Karpas-422 (cell line): ENCODE measurements at places on chromosomes 1 and 21.

DNA sequence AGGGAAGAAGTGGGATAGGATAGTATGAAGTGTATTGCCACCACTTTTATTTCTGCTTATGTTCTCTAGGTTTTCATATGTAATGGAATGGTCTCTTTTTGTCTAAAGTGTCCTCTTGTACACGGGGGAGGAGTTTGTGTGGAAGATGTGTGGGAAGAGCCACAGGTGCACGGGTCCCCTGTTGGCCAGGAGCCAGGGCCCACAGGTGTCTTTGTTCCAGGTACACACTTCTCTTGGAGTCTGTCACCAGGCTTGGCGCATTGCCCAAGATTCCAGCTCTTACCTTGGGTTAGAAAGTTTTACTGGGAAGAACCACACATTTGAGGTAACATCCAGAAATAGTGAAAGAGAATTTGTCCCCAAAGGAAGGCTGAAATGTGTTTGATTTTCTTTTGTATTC lies 10.5 kb downstream of the TENT5C start:
- DNase-seq = no peak

DNA sequence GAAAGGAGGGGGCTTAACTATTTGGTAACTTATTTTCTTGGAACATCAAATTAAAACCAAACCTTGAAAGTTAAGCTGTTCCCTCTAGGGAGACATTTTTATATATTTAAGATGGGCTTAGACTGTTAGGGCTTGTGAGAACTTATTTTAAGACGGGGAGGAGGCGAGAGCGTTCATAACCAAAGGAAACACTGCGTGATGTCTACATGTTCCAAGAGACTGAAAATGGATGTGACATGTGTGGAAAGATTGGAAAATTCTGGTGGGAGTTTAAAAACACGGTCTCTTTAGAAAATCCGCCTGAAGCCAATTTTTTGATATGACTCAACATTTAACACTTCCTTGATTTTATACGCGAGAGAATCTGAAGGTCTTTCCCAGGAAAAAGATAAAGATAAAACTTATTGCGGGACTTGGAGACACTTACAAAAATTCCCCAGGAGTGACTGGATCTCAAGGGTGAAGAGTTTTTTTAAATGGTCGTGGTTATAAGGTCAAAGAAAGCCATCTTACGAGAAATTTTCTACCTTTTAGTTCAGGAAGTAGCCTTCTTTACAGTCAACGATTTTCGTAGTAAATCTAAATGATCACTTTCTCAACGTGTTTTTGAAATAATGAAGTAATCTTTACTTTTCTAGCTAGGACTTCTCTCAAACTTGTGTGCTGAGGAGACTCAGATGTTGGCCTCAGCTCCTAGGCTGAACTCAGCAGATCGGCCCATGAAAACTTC lies 828 bp downstream of the PNRC2 start:
- DNase-seq = peak; percentile 61

- peak; percentile 79 for DNase-seq
Measured at GRCh38 chr1:186404454-186405051, 28.9 kb downstream of the ODR4 start.

- DNase-seq = no peak
Measured at GRCh38 chr1:17538428-17539117, 925 bp upstream of the ARHGEF10L start.

DNA sequence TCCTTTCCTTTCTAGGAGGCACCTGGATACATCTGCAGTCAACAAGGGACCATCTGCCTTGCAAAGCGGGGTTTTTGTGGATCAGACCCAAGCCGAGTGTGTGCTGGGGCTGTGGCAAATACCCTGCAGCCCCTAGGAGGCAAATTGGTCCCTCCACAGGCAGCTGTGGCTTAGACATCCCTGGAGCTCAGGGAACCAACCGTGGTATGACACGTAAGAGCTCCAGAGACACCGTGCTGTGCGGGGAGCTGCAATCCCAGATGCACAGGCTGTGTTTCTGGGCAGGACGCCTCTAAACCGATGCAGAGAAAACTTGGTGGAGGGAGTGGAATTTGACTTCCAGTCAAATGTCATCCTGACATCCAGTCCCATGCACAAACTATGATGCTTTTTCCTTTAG lies 141.5 kb downstream of the KAZN start:
- no peak for DNase-seq

- DNase-seq = no peak
Measured at GRCh38 chr1:204181116-204181515, 15.0 kb upstream of the REN start.

- no peak for DNase-seq
Measured at GRCh38 chr1:152795686-152796085, 835 bp upstream of the LCE1D start.

DNA sequence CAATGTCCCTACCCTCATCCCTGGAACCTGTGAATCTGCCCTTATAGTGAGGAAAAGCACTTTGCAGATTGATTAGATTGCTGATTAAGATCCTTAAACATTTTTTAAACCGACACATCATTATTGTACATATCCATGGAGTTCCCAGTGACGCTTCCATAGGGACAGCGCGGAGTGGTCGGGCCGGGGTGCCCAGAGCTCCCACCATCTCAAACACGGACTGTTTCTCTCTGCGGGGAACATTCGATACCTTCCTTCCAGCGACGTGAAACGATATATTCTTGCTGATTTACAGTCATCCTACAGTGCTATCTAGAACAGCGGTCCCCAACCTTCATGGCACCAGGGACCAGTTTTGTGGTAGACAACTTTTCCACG lies 4.0 kb downstream of the KRTAP10-12 start:
- DNase-seq = no peak

- no peak for DNase-seq
Measured at GRCh38 chr1:55216096-55216495, 932 bp upstream of the USP24 start.

DNA sequence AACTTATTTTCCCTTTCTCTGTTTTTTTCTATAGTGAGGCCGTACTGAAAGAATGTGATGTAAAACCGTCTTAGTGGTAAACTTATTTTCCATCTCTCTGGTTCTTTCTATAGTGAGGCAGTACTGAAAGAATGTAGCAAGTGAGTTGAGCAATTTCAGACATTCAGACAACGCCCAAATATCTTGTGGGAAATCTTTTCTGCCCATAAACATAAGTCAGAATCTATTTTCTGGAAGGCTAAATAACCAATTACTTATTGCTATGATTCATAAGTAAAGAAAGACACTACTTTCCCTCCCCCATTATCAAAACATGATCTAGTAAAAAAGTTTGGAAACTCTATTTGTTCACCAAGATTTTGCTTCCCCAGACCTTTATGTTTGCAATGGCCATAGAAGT lies 18.8 kb upstream of the SCCPDH start:
- peak; percentile 16 for DNase-seq

DNA sequence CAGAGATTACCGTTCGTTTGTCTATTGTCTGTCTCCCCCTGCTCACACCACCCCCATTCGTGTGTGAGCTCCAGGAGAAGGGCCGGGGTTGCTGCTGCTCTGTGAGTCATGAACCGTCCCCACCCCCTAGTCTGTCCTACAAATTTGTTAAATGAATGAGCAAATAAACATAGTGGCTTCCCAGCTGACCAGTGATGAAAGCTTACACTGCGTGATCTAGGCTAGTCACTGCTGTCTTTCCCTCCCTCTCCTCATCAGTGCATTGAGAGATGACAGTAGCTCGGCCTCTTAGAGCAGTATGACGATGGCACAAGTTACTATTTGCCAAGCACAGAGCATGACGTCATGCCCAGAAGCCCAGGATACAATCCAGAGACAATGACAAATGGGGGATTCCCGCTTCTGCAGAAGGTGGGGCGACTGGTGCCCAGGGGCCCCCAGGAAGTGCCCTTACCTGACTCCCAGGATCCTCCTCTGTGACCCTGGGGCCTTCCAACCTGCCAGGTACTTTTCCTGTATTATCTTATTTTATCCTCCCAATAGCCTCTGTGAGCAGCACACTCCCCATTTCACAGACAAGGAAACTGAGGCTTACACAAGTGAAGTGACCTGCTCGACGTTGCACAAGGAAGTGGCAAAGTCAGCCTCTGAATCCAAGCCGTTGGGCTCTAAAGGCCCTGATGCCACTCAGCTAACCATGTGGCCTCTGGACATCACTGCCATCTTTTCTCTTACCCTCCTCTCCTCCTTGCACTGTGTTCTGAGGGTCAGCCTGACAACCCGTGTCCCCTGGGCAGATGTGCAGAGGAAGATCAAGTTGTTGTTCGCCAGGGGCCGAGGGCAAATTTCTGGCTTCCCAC lies 8.6 kb upstream of the EPHA2 start:
- no peak for DNase-seq

- DNase-seq = no peak
Measured at GRCh38 chr1:231982871-231983587, 356.4 kb downstream of the DISC1 start.

DNA sequence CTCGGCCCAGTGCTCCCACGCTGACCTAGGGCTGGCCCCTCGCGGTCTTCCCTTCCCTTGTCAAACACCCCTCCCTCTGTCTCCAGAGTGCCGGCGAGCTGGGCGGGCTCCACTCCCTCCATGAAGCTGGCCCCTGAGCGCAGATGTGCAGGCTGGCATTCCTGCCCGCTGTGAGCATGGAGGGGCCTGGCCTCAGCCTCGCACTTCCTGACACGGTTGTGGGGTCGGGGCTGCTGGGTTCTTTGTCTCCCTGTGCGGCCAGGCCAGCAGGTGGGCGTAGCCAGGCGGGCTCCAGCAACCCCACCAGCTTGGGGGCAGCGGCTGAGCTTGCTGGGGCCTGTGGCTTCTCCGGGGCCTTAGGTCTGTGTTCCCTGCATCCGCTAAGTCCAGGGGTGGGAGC lies 14.2 kb upstream of the PEX10 start:
- no peak for DNase-seq

GRCh38 chr1:154874465-154874864 lies 4.4 kb upstream of the KCNN3 start:
- DNase-seq = no peak

GRCh38 chr1:184407816-184408510 lies 21.1 kb downstream of the C1orf21 start:
- no peak for DNase-seq

- peak; percentile 54 for DNase-seq
Measured at GRCh38 chr1:156498432-156499193, 2.0 kb downstream of the MEF2D start.

- peak; percentile 67 for DNase-seq
Measured at GRCh38 chr1:226734611-226735153, 4.4 kb downstream of the ITPKB start.

DNA sequence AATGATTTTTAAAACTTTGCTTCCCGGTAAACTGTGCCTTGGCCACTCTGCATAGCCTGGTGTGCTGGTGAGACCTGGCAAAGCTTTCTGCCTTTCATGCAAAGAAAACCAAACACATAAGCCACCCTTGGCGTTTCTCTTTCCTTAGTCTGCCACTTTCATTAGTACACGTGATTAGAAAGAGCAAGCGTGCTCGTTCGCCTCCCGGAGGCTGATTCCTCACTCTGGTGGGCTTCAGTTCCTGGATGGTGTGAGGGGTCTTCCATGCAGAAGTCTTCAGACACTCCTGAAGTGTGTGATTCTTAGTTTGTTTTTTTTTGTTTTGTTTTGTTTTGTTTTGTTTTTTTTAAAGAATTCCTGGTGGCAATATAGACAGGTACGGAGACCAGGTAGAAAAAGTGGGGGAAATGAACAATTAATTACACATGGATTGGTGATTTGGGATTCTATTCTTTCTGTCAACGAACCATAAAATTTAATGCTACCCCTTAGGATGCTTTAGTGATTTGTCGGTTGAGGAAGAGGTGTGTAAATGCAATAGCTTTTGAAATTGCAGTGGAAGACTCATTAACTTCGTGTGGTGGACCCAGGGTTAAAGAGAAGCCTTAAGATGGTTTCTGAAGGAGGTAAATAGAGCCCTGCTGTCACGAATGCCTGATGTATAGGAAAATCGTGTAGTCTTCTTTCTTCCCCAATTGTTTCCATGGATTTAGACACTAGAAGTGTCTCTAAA lies 2.1 kb downstream of the GALNT2 start:
- DNase-seq = no peak

GRCh38 chr1:100400404-100400803 lies 48.1 kb downstream of the CDC14A start:
- DNase-seq = peak; percentile 55

DNA sequence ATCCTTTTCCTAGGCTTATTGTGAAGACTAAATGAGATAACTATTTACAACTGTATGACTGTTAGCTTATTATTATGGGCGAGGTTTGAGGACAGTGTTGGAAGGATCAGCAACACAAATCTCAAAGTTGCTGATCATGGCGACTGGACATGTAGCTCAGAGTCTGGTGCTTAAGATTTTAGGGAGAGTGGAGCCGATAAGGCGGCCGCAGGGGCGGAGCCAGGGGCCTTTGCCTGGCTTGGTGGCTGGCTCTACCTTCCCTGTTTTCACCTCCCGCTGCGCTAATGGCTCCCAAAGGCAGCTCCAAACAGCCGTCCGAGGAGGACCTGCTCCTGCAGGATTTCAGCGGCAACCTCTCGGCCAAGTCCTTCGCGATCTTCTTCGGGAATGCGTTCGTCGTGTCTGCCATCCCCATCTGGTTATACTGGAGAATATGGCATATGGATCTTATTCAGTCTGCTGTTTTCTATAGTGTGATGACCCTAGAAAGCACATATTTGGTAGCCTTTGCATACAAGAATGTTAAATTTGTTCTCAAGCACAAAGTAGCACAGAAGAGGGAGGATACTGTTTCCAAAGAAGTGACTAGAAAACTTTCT lies 45.5 kb downstream of the GIPC2 start:
- DNase-seq = no peak

- DNase-seq = no peak
Measured at GRCh38 chr1:165610866-165611265, 20.2 kb upstream of the MGST3 start.

- no peak for DNase-seq
Measured at GRCh38 chr1:41631971-41632370, 147.5 kb upstream of the EDN2 start.

DNA sequence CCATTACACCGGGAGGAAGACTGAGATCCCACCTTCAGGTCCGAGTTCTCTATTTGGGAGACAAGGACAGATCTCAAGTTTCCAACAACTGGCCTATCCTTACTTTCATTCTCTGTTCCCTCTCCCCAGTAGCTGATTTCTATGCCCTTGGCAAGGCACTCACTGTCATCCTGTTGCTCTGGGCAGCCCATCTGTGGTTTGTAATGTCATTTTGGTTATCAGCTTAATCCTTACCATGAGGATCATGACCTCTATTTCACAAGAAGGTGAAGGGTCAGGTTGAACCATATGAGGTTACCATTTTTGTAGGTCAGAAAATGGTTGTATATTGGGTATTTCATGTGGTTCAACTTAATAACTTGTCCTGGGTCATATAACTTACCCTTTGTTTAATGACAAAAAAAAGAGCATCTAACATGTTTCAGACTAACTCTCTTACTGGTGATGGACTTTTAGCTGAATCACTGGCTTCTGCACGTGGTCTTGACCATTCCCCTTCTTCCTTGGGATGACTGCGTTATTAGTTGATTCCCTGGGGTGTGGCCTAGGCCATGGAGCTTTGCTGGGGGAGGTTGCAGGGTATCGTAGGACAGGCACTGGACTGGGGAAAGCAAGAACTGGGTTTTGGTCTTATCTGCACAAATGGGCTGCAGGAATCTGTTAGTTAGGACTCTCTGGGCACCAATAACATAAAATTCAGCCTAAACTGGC lies 120.2 kb downstream of the ACTL8 start:
- DNase-seq = no peak

GRCh38 chr1:233981042-233981675 lies 76.7 kb downstream of the SLC35F3 start:
- no peak for DNase-seq

GRCh38 chr1:185157599-185158412 lies 839 bp downstream of the SWT1 start:
- DNase-seq = peak; percentile 49

- no peak for DNase-seq
Measured at GRCh38 chr1:112504001-112504660, 4.6 kb upstream of the WNT2B start.
